Fibroblast of the aortic adventitia (primary cell): ENCODE measurements at places on chromosomes 7 and 10.

GRCh38 chr7:134056816-134057215 is 70.3 kb upstream of the LRGUK start:
- no peak for DNase-seq

- DNase-seq: no peak
Measured at GRCh38 chr10:93392121-93392520, 90.0 kb downstream of the MYOF start.

- DNase-seq: no peak
Measured at GRCh38 chr10:86922553-86922961, 34.9 kb downstream of the MMRN2 start.

GRCh38 chr10:90813594-90814365 is 44.1 kb downstream of the HTR7 start:
- peak; percentile 12 for DNase-seq

GRCh38 chr10:86046845-86047460 is 319.6 kb downstream of the GRID1 start:
- no peak for DNase-seq

- no peak for DNase-seq
Measured at GRCh38 chr10:126434235-126434634, 46.0 kb upstream of the ADAM12 start.
